ENCODE measurements at places on chromosomes 4 and X. TPM values are rescaled to one million over a fixed set of nuclear protein-coding genes. Genes with fewer than 3 reads are reported as not detected.

Gene TCEAL6
- not detected for total RNA-seq

Gene ZNF718
- 1.3 TPM for total RNA-seq

Gene LUZP4
- not detected for total RNA-seq

Gene CXCL8
- total RNA-seq = 1.9 TPM

Gene ANKRD50
- 2.5 TPM for total RNA-seq

Gene WNK3
- 0.10 TPM for total RNA-seq

Gene CCDC160
- total RNA-seq = not detected

Gene RBMXL3
- total RNA-seq = not detected

Gene PPA2
- total RNA-seq = 46.4 TPM

Gene RBM3
- total RNA-seq = 67.1 TPM

Gene IGSF1
- total RNA-seq = not detected

Gene NMU
- total RNA-seq = not detected

Gene TSPAN7
- total RNA-seq = 65.7 TPM

Gene ZFYVE28
- total RNA-seq = 3.6 TPM

Gene NXF2B
- total RNA-seq = not detected

Gene ADH7
- not detected for total RNA-seq
